Dorsolateral prefrontal cortex (tissue), 122 donors: ENCODE measurements at places on chromosomes 2 and 18.

GRCh38 chr2:240258685-240259084 lies 118.2 kb upstream of the OTOS start:
- no peak for DNase-seq

- DNase-seq: no peak
Observed at GRCh38 chr2:152497481-152498052, 162.6 kb downstream of the FMNL2 start.

GRCh38 chr2:65292461-65293011 lies 64.9 kb downstream of the ACTR2 start:
- DNase-seq: peak; percentile 31

DNA sequence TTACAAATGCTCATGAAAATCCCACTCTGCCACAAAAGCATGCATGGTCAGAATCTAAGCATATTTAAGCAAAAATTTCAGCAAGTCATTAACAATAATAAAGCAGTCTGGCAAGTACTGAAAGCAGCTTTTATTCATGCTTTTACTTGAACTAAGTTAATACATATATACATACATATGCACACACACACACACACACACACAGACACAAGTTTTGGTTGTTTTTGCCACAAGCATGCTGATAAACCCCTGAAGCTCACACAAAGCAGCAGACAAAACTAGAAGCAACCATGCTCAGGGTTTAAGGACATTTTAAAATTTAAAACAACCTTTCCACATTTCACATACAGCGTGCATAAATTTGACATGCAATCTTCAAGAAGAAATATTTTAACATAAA lies 819.1 kb upstream of the FSHR start:
- no peak for DNase-seq

DNA sequence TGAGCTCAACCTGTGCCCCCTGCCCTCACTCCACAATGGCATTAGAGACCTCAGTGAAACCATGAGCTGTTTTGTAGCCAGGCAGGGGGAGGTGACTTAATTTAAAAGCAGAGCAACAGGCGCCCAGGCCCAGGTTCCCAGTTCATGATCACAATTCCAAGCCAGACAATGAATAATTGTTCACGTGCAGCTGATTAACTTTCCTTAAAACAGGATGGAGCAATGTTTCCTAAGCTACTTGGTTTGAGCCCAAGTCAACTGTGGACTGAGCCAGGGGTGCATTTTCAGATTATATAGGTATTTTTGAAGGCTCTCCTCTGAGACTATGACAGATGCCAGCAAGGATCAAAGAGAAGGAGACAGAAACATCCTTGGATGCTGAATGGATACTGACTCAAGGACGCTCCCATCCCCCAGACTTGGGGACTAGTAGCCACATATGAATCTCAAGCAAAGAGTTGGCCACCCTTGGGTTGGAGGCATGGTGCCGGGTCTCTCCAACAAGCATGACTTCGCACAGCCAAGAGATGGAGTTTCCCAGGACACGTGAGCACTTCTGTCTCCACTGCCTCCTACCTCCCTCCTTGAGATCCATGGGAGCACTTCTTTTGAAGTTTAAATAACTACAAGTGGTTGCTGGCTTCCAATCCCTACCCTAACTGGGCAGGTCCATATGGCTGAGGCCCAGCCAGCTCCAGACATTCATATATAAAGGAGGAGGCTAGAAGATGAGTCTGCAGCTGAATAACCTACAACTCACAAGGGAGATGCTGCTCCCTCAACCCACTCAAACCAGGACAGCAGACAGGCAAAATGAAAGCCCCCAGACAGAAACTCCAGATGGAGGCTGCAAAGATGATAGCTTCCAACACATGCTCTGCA lies 12.7 kb downstream of the SMAD7 start:
- DNase-seq: peak; percentile 38

GRCh38 chr2:239961662-239962613 lies 63.2 kb downstream of the NDUFA10 start:
- peak; percentile 64 for DNase-seq

DNA sequence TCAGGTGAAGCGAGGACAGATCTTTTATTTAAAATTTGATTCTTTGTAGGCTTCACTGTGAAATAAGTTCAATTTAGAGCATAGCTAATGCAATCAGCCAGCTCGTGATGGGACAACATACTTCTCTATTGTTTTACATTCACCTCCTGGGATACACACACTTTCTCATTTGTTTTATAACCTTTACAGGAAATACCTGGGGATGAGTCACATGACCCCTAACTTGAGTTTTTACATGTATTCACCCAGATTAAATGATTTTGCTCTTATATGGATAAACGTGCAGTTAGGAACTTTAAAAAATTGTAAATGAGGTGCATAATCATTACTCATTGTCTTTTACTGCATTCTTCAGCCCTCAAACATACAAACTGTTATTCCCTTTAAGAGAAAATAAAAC lies 152.1 kb downstream of the NEDD4L start:
- no peak for DNase-seq

DNA sequence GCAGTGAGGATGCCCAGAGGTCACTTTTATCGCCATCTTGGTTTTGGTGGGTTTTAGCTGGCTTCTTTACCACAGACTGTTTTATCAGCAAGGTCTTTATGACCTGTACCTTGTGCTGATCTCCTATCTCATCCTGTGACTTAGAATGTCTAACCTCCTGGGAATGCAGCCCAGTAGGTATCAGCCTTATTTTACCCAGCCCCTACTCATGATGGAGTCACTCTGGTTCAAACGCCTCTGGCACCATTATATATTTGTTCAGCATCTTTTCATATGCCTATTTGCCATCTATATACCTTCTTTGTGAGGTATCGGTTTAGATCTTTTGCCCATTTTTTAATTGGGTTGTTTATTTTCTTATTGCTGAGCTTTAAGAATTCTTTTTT lies 7.2 kb upstream of the CCNT2 start:
- no peak for DNase-seq
